ENCODE measurements at places on chromosomes 13 and 19.

DNA sequence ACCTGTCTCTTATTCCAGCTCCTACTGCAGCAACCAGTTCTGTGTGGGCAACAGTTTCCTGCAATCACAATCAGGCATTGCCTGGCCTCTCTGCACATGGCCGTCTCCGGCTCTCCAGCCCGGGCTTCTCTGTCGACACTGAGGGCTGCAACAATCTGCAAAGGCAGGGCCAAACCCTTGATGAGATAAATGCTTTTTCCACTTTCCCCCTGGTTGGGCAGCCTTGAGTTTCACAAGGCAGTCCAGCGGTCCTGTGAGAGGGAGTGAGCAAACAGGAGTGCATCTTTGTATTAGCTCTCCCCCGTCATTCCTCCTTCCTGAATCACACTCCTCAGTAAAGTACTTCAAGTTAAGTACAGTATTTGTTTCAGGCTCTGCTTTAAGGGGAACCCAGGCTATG is 40.7 kb upstream of the VWA8 start:
- peak; percentile 83 for DNase-seq

DNA sequence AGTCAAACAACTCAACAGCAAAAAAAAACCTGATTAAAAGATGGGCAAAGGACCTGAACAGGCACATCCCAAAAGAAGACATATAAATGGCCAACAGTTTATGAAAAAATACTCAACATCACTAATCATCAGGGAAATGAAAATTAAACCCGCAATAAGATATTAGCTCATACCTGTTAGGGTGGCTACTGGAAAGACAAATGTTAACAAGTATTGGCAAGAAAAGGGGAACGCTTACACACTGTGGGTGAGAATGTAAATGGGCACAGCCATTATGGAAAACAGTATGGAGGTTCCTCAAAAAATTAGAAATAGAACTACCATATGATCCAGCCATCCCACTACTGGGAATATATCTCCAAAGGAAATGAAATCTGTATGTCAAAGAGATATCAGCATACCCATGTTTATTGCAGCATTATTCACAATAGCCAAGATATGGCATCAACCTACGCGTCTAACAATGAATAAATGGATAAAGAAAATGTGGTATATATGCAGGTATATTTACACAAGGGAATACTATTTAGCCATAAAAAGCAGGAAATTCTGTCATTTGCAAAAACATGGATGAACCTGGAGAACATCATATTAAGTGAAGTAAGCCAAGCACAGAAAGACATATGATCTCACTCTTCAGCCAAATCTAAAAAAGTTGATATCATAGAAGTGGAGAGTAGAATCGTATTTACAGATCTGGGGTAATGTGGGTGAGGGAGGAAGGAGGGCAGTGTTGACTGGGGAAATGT is 2.3 kb downstream of the ZNF780A start:
- DNase-seq = no peak

DNA sequence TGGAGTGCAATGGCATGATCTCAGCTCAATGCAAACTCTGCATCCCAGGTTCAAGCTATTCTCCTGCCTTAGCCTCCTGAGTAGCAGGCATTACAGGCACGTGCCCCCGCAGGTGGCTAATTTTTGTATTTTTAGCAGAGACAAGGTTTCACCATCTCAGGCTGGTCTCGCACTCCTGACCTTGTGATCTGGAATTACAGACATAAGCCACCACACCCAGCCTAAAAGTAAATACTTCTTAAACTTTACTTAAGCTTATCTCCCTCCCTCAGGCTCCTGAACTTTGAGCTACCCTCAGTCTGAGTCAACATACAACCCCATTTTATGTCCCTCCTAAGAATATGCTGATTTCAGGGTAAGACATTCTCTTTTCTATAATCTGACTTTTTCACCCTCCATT is 66.1 kb downstream of the ZNF486 start:
- DNase-seq = no peak

DNA sequence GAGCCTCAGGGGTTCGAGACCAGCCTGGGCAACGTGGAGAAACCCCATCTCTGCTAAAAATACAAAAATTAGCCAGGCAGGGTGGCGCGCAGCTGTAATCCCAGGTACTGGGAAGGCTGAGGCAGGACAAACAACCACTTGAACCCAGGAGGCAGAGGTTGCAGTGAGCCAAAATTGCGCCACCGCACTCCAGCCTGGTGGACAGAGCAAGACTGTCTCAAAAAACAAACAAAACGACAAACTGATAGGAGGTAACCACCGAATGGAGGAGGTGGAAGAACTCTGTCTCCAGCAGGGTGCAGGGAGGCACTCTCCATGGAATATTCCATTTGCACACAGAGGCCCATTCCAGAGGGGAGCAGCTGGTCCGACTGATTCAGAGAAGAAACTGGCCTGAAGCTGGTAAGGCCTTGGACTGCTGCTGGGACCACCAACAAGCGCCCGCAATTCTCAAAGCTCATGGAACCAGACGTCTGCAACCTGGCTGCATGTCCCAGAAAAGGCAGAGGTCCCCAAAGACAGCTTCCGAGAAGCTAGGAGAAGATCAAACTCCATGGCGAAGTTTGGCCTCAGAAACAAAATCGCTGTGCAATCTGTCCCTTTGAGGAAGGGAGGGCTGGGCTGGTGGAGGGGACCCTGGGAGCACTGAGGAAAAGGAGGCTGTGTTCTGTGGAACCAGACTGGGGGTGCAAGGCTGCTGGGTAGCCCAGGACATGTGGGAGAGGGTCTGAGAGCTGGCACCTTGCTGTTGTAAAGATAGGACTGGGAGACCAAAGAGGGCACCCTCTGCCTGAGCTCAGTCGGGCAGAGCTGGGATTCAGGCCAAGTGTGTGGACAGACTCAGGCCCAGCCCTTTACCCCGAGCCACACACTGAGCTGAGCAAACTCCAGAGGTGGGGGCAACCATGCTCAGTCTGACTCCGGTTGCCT is 35.2 kb downstream of the SLC25A42 start:
- DNase-seq = no peak

- no peak for DNase-seq
Observed at GRCh38 chr19:32558607-32559228, 22.3 kb upstream of the PDCD5 start.

GRCh38 chr13:66700117-66700601 is 530.0 kb downstream of the PCDH9 start:
- DNase-seq = no peak

GRCh38 chr19:19559931-19560330 is 21.9 kb downstream of the CILP2 start:
- DNase-seq = no peak
